ENCODE measurements at places on chromosomes 5 and 9.

DNA sequence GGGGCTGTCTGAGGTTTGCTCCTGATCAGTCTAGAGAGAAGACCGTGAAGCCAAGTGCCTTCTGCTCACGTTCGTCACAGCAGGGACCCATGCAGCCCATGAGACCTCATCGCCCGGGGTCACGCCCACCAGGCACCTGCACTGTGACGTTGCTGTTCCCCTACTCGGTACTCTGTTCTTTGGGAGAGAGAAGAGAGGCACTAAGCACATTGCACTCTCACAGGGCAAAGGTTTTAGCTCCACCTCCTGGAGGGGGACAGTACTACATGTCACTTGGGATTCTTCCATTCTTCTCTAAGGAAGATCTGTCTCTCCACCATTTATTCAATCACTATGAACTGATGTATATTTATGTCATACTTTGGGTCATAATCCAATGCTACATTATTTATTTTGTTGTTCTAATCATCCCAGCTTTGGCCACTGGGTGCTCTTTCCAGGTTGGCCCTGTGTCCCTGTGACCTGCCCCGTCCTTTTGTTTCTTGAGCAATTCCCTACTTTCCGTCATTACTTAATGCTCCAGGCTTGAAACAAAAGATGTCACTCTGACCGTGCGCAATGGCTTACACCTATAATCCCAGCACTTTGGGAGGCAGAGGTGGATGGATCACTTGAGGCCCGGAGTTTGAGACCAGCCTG lies 31.4 kb upstream of the BRD3 start:
- DNase-seq, result no peak

DNA sequence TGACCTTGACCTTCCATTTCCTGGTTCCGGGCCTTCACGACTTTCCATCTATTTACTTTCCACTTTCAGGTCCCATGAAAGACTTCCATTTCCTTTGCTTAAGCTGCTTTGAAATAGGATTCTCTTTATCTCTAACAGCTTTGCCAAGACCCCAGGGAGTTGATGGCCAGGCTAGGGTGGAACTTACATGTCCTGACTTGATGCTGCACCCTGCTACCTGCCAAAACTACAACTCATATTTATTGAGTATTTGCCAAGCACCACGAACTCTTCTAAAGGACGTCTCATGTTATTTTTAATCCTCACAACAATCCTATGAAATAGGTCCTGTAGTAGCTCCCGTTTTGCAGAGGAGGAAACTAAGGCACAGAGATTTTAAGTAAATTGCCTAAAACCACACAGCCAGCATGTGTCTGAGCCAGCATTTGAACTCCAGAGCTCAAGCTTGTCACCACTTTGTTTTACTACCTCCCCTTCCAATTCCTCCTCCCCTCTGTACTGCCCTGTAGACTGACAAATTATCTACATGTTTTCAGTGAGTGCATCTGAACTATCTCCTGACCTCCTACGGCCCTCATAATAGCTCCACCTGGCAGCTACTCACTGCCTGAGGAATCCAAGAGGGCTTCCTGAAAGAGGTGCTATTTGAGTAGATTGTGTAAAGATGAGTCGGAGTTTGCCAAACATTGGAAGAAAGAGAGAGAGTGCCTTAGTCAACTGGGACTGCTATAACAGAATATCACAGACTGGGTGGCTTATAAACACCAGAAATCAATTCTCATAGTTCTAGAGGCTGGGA lies 38.4 kb upstream of the SMIM23 start:
- DNase-seq, result no peak

GRCh38 chr9:69237702-69238295 lies 63.7 kb downstream of the TJP2 start:
- DNase-seq, result no peak

DNA sequence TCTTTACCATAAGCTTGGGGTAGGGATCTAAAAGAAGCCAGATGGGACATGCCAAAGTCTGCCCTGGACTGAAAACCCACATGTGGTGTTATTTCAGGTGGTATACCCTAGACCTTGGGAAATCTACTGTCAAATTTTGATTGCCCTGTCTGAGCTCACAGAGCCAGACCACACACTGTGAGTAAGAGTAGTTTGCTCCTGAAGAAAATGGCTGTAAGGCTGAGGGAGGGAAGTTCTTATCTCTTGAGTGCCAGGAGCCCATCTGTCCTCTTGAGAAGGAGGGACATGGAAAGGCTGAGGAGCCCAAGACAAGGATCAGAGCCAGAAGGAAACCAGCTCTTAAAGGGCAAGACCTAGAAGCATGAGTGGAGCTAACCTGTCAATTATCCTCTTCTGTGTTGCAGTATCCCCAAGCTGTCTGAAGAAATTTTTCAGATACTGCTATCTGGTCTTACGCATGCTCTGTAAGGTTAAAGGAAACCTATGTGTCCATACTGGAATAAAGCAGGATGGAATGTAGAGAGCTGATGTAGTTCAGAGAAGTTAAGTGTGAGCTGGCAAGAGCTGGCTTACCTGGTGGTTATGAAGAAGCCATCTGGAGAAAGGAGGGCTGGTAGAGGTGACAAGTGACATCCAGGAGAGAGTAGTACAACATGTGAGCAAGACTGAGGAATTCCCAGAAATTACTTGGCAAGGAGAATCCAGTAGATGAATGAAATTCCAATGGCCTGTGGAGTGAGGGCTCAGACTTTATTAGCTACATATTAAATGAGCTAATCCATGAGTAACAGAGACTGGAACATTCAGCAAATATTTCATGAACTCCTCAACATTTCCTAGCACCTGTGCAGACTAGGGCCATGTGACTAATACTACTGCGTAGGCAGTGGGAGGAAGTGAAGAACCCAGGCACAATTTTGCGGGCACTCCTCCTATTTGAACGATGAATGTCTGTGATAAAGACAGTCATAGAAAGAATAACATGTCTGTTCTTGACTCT lies 389.1 kb upstream of the KIF2A start:
- DNase-seq, result peak; percentile 22

- no peak for DNase-seq
These were observed 86.0 kb downstream of the SNCAIP start for GRCh38 chr5:122398016-122398415.

GRCh38 chr5:17021602-17021932 lies 85.5 kb upstream of the MYO10 start:
- DNase-seq, result peak; percentile 18

- DNase-seq, result no peak
These were observed 40.4 kb downstream of the CTNNA1 start for GRCh38 chr5:138793575-138793974.

- no peak for DNase-seq
These were observed 1.4 kb downstream of the ERGIC1 start for GRCh38 chr5:172835290-172835993.

DNA sequence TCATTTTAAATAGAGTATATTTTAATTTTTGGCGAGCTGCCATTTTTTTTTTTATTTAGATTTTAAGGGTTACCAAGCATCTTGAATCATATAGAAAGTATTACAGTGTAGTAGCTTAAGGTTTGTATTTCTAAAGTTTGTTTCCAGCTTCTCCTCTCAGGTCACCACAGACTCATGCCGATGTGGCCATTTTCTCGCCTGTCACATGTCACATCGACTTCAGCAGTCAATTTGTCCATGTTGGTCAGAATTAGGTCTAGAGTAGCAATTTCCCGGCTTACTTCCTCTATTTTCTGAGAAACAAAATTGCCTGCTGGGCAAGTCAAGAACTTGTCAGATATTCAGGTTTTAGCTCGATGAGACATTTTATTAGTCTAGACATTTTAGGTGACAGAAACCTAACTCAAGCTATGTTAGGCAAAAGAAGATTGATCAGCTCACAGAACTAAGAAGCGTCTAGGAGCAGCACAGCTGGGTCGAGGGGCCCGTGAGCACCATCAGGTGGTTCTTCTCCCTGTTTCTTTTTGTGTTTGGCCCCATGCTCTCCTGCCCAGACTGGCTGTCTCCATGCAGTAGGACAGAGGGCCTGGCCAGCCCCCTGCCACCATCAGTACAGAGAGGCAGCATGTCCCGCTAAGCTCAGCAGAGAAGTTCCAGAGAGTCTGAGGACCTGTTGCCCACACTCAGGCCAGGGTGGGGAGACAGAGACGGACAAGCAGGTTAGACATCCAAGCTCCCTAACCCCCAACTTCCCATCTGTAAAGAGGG lies 48.4 kb upstream of the AFAP1L1 start:
- DNase-seq, result no peak

DNA sequence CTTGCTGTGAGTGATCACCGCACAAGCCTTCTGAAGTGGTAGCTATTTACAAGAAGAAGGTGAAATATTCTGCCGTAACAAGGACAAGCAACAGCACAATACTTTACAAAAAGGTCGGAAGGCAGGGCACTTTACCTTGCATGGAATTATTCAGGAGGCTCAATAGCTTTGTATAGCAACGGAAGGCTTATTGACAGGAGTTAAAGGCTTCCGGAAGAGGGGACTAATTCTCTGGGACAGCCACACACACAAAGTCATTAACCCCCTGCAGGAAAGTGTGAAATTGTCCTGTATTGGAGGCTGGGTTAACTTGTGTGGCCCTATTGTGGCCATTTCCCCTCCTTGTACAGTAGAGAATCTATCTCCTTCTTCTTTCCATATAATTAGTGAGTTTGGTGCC lies 199.3 kb upstream of the SEMA6A start:
- no peak for DNase-seq

- no peak for DNase-seq
These were observed 11.2 kb upstream of the ADGRD2 start for GRCh38 chr9:124439086-124439485.

- DNase-seq, result no peak
These were observed 197.5 kb upstream of the DMRT1 start for GRCh38 chr9:643966-644365.

GRCh38 chr5:142360607-142361120 lies 35.8 kb upstream of the SPRY4 start:
- no peak for DNase-seq

- no peak for DNase-seq
These were observed 9.4 kb upstream of the PLCXD3 start for GRCh38 chr5:41519801-41520200.

GRCh38 chr5:402615-403359 lies 40.2 kb upstream of the EXOC3 start:
- no peak for DNase-seq

GRCh38 chr9:86674487-86674886 lies 272.8 kb downstream of the GAS1 start:
- no peak for DNase-seq

DNA sequence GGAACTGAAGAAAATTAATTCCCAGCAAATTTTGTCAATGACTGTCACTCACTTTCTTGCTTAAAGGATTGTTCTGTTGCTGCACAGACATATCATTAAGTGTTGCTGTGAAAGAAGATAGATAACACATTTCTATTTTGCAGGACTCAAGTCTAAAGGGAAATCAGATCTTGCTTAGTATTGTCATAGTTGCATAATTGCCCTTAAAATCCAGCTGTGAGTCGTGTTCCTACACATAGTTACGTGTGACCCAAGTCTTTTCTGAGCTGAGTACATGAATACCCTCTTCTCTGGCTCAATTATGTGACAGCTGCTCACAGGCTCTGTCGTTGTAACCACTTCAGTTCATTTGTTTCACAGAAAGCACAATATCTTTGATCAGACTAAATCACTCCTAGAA lies 390.8 kb downstream of the DTWD2 start:
- no peak for DNase-seq

- no peak for DNase-seq
These were observed 190.6 kb downstream of the MAT2B start for GRCh38 chr5:163695830-163696578.

DNA sequence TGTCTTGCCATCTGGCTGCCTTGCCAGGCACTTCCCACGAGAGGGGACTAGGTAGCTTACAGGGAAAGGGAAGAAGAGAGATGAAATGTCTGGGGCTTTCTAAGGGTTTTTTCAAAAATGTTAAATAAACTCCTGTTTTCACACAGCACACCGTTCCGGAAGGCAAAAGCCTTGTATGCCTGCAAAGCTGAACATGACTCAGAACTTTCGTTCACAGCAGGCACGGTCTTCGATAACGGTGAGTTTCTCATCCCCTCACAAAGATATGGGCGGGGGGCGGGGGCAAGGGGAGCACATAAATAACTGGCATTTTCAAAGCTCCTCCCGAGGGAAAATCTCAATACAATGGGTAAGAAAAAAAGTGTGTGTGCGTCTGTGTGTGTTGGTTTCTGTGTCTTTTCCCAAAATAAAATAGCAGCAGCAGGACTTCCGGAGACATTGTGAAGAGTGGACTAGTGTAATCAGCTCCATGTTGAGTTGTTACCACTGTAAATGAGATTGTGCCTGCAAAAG lies 189.6 kb downstream of the NR3C1 start:
- DNase-seq, result no peak

GRCh38 chr5:170597109-170597751 lies 93.4 kb downstream of the KCNIP1 start:
- DNase-seq, result no peak

- no peak for DNase-seq
These were observed 16.9 kb downstream of the GDF9 start for GRCh38 chr5:132849347-132849746.

GRCh38 chr5:9456435-9457042 lies 89.3 kb downstream of the SEMA5A start:
- no peak for DNase-seq

GRCh38 chr9:93261281-93261680 lies 77.3 kb downstream of the WNK2 start:
- DNase-seq, result peak; percentile 77
